Stimulated activated CD4-positive, alpha-beta T cell treated with anti-CD3 and anti-CD28 coated beads, TNF-alpha, amount 100 ng/mL, for 48 hours (primary cell): ENCODE measurements at places on chromosomes 12 and 14.

GRCh38 chr12:99809909-99810308, 162.4 kb downstream of the GARIN6 start:
- DNase-seq: no peak

GRCh38 chr12:54579258-54579657, 9.2 kb downstream of the PPP1R1A start:
- no peak for DNase-seq

- DNase-seq: no peak
Observed at GRCh38 chr12:55847033-55847432, 4.3 kb upstream of the MMP19 start.

- DNase-seq: no peak
Observed at GRCh38 chr12:106292339-106292738, 10.2 kb upstream of the TCP11L2 start.

- no peak for DNase-seq
Observed at GRCh38 chr14:103512701-103513611, 9.7 kb downstream of the CKB start.
